ENCODE measurements at places on chromosomes 6 and 20. TPM values are rescaled to one million over a fixed set of nuclear protein-coding genes. Genes with fewer than 3 reads are reported as not detected.

DNA sequence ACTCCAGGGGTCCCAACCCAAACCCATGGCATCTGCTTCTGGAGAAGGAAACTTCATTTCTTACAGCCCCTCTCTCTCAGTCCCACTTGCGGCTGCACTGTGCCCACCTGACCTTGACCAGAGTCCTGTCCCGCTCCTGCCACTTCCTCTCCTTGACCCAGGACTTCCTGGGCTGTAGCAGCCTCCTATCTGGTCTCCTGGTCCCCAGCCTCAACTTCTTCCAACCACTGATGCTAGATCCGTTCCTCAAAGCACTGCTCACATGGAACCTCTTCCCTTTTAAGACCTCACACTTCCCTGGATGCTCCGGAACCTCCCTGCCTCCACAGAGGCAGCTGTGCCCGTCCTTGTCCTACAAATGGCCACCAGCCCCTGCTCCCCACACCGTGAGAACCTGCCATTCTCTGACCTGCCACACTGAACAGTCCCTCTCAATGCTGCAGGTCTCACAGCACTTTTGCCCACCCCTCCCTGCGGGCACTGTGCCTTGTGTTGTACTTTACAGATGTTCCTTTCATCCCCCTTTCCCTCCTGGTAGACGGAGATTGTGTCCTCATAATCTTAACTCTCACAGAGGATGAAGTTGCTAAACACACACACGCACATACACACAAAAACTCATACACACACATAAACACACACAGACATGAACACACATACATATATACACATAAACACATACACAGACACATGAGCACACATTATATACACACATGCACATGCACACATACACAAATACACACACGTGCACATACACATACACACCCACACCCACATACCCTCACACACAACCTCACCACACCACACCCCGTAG is 59.6 kb upstream of the NXT1 start:
- DNase-seq, result no peak

DNA sequence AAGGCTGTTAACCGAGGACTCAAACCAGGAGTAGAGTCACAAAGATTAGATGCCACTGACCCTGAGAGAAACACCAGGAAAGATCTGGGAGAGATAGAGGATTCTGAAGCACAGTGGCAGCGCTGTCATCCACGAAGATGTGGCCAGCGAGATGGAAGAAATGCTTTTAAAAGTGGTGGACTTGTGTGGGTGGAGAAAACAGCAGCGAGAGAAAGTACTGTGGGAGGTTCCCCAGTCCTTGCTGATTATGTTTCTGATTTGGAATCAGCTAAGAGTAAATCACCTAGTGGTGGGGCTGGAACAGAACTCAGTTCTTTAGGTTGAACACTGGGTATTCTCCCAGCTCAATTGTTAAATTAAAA is 435 bp upstream of the ZNF322 start:
- DNase-seq, result peak; percentile 21

DNA sequence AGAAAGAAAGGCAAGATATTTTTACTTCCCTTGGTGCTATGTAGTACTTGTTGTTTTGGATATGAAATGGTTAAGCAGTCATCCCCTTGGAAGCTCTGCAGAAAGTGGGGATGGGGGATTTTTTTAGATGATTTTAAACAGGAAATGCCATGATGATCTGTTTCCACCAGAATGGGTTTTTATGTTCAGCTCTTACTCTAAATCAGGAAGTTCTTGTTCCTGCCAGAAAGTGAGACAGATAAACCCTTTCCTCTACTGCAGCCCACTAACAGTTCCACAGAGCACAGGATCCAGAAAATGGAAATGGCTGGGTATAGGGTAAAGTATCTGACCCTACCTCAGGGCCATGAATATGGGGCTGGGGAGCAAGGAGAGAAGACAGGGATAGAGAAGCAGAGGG is 32.1 kb upstream of the PPP1R3G start:
- DNase-seq, result no peak

GRCh38 chr6:147194652-147195411 is 9.4 kb upstream of the STXBP5 start:
- no peak for DNase-seq

- DNase-seq, result no peak
Observed at GRCh38 chr20:4153251-4153650, 137.9 kb upstream of the RNF24 start.

- no peak for DNase-seq
Observed at GRCh38 chr20:18835466-18836256, 22.1 kb downstream of the SCP2D1 start.

DNA sequence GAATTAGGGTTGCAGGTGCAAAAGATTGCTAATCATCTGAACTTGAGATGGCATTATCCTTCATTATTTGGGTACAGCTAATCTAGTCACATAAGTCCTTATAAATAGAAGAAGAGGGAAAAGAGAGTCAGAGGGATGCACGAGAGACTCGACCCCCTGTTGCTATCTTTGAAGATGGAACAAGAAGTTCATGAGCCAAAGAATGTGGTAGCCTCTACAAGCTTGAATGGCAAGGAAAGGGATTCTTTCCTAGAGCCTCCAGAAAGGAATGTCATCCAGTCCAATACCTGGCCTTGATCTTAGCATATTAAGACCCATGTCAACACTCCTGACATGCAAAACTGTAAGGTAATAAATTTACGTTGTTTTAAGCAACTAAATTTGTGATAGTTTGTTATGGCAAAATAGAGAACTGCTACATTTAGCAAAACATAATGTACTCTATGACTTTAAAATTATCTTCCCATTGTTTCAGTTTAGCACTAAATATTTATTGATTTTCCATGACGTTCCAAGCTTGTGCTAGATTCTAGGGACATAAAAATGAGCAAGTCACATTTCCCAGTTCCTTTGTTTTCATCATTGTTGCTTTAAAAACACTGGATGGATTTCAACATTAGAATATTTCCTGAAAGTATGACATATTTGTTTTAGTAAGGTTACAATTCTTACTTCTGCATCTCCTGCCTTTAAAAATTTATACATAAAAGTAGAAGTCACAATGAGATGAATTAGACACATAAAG is 12.7 kb downstream of the MANEA start:
- DNase-seq, result no peak

DNA sequence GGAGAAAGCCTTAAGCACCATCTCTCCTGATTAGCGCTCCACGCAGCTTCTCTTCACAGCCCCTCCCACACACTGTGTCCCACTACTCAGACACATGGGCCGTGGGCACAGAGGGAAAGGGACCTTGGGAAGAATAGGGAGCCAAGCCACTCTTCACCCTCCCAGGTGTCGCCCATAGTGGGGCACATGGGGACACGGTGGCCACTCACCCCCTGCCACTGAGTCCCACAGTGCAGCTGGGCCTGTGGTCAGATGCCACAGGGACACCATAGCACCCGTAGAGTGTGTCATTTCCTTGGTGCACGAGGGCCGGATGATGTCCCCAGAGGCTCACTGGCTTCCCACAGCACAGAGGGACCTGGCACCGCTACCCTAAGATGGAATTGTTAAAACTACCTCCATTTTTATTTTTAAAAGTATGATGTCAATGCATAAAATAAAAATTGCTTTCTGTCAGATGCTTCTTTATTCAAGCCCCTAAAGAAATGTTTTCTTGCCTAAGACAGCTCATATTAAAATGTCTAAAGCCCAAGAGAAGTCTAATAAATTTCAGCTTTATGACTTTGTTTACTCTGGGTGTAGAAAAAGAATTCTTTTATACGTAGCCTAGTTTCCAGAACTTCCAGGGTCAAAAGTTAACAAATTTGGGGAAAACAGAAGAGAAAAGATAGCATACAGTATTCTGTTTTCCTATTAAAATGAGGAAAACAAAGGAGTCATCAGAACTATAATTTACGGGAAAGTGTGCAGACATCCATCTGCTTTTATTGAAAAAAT is 191.0 kb upstream of the SNX9 start:
- DNase-seq, result no peak

BRD2 gene
- 235 TPM for total RNA-seq

STMND1 gene
- total RNA-seq, result not detected

IL20RA gene
- total RNA-seq, result not detected

SUMO4 gene
- 4.7 TPM for total RNA-seq

CRIP3 gene
- 2.2 TPM for total RNA-seq

PRSS35 gene
- total RNA-seq, result not detected

SIRPB2 gene
- total RNA-seq, result not detected
